ENCODE measurements at places on chromosomes 7 and 10.
A peak's percentile ranks its signal among the peaks of the same experiment; 100 is the strongest.

GRCh38 chr10:60270426-60270825 lies 119.2 kb downstream of the ANK3 start:
- no peak for DNase-seq

DNA sequence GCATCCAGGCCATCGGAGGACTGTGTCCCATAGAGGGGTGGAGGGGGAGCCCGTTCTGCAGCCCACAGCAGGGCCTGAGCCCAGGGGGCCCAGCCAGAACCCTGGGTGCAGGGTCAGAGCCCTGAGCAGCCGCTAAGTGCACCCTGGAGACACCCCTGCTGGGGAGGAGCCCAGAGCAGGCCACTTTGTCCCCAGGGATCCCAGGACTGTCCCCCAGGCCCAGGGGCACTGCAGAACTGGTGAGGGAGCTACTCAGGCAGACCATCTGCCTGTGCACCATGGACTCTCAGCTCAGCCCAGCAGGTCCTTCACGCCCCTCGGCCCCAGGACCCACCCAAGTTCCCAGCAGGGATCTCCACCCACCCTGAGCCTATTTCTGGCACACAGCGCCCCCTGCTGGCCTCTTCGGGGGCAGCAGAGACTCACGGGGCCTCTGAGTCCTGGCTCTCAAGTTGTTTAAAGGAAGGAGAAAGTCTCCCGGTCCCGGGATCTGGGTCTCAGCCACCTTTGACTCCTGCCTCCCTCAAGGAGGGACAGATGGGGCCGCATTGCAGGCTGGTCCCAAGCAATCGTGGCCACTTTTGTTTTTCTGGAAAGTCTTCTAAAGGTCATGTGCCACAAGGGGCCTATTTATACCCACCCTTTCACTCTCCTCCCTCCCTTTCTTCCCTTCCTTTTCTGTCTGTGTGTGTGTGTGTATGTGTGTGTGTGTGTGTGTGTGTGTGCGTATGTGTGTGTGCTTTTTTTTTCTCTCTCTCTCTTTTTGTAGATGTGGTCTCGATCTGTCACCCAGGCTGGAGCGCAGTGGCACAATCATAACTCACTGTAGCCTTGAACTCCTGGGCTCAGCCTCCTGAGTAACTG lies 90.3 kb downstream of the MYL10 start:
- DNase-seq, result peak; percentile 71

DNA sequence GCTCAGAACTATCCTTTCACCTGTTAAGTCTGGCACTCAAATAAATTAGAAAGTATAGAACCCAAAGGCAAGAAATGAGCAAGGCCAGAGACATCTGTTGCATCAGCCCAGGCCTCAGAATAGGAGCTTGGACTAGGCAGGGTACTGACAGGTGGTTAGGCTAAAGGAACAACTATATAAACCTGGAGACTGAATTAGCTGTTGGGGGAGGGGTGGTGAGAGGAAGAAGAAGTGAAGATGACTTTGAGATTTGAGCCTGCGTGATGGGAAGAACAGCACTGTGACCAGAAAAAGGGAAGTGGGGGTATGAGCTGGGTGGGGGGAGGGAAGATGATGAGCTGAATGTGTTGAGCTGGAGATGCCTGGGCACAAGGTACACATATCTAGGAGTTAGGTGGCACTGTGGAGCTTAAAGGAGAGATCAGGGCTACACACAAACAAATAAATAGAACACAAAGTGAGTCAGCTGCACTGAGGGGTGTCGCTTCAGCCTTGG lies 244.7 kb downstream of the PTEN start:
- no peak for DNase-seq

- DNase-seq, result no peak
Observed at GRCh38 chr7:68432585-68432984, 1165.7 kb upstream of the AUTS2 start.

GRCh38 chr7:143012409-143012808 lies 14.5 kb downstream of the OR9A2 start:
- DNase-seq, result no peak

DNA sequence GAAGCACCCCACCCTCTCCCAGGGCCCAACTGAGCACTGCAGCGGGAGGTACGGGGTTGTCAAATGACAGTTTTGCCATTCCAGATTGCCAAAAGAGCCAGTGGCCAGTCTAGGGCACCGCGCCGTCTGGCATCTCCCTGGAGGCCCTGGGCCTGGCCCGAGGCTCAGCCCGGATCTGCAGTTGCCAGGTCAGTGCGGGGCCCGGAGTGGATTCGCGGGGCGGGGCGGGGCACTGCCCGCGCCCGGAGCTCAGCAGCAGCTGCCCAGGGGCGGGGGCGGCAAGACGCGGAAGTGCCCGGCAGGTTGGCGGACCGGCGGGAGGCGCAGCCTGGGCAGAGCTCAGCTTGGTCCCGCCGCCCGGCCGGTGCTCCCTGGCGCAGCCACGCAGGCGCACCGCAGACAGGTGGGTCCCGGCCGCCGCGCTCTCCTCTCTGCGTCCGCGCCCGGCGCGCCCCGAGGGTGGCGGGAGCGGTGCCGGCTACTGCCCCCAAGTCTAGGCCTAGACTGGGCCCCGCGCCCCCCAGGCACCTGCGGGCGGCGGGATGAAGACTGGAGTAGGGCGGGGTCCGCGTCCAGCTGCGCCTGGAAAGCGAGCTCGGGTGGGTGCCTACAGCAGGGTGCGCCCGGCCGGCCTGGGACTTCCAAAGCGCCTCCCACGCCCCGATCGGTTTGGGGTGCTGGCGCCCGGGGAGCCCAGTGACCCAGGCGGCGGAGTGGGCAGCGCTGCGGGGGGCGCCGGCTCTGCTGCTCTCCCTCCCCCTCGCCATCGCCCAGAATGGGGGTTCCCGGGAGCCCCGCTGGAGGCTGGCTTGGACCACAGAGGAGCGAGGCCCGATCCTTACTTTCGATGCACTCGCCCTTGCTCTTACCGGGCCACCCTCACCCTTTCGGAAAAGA lies at the start of gene IRF5:
TSS of gene IRF5 (plus strand) at position 281 of the 897 bp plus-strand sequence. CDS start 4,155 bp downstream, outside the sequence.
- peak; percentile 46 for DNase-seq

DNA sequence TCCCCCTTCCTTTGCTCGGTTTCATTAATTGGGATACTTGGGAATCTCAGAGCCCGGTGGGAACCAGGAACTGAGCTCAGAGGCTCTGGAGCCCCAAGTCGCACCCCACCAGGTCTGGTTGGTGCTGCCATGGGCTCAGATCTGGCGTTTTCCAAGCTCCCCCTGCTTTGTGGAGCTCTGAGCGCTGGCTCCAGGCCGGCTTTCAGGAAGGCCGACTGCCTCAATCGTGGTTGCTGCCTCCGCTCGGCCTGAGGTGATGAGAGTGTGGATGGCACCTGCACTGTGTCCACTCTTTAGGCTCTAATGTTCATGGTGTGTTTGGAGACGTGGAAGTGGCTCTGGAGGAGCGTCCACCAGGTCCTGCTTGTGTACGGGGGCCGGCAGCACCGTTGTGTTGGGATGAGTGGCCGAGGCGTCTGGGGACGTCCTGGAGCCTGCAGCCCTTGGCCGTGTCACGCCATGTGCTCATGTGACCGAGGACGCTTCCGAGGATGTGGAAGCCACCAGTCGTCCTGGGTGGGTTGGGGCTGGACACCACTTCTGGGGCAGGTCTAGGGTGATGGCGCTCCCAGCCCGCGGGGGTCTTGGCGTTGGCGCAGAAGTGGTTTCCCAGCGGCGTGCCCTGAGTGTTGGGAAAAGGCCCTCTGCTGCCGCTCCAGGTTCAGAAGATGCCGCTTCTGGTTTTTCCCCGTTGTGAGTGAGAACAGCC lies 8.2 kb downstream of the INPP5A start:
- DNase-seq, result no peak

- no peak for DNase-seq
Observed at GRCh38 chr10:57982091-57982490, 285.6 kb downstream of the IPMK start.

GRCh38 chr7:70775570-70776156 lies 356.3 kb upstream of the GALNT17 start:
- no peak for DNase-seq

- DNase-seq, result no peak
Observed at GRCh38 chr7:150942591-150943452, 35.3 kb downstream of the KCNH2 start.

DNA sequence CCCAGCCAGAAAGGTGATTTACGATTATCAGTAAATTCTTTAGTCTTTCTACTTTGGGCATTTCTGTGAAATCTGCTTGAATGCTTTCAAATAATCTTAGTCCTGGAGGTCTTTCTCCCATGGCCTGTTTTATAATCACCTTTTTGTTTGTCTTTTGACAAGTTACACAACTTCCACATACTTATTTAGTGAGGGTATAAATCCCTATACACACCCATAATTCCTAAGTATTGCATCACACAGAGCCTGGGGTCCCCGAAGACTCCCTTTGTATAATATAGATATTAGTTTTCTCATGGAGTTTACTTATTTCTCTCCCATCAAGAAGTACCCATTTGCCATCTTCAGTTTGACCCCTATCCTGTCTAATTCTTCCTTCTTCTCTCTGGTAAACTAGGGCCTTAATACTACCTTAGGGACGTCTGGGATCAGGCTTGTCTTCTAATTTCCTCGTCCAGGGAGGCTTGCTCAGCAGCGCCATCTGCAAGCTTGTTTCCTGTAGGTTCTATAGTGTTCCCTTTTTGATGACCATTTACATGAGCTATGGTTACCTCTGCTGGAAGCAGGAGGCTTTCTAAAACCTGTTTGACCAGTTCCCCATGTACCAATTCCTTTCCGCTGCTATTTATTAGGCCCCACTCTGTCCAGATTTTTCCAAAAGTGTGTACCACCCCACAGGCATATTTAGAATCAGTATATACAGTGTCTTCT lies 8.1 kb downstream of the DNAH11 start:
- no peak for DNase-seq

GRCh38 chr7:99617192-99617781 lies 541 bp downstream of the ZSCAN25 start:
- DNase-seq, result no peak

DNA sequence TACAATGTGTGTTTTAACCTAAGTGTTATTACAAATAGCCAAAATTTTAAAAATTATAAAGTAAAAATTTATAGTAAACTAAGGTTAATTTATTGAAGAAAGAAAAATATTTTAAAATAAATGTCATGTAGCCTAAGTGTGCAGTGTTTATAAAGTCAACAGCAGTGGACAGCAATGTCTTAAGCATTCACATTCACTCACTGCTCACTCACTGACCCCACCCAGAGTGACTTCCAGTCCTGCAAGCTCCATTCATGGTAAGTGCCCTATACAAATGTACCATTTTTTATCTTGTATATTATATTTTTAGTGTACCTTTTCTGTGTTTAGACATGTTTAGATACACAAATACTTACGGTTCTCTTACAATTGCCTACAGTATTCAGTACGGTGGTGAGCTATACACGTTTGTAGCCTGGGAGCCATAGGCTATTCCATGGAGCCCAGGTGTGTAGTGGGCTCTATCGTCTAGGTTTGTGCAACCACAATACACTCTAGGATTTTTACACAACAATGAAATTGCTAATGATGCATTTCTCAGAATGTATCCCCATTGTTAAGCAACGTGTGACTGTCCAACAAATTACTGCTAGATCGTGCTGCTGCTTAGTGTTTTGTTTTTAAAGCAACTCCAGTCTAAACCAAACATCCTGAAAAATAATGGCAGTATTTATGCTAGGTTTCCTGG lies 108.9 kb upstream of the NAMPT start:
- no peak for DNase-seq

DNA sequence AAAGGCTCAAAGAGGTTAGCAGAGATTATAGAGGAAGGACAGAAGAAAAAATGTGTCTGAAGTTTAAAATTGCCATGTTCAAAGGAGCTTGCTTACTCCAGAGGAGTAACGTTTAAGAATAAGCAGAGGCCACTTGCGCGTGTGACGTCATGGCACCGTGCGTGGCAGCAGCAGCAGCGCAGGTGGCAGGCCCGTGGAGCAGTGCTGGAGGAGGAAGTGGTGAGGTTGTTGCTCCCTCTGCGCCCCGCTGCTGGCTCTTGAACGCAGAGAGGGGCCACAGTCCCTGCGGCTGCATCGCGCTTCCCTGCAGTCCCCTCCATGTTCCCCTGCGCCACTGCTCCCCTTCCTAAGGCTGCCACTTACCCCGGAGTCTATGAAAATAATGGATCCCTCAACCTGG lies 37.5 kb downstream of the GDI2 start:
- DNase-seq, result peak; percentile 70

- no peak for DNase-seq
Observed at GRCh38 chr10:22477334-22478287, 132.3 kb downstream of the SPAG6 start.

- DNase-seq, result no peak
Observed at GRCh38 chr10:133028158-133028557, 59.6 kb upstream of the ADGRA1 start.

DNA sequence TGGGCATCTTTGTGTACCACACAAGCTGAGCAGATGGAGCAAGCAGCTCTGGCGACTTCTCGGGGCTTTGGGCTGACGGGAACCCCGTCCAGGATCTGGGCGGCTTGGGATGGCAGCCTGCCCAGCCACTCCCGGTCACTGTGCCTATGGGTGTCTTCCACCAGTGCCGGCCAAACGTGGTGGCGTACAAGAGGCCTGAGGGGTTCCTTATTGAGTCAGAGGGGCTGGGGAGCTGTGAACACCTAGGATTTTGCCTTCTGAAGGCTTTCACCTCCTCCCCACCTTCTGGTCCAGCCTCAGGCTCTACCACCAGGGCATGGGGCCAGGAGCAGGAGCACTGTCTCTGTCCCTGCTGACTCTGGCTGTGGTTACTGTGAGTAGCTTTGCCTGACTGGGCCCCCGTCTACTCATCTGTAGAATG lies 71.8 kb upstream of the PPIF start:
- DNase-seq, result no peak

DNA sequence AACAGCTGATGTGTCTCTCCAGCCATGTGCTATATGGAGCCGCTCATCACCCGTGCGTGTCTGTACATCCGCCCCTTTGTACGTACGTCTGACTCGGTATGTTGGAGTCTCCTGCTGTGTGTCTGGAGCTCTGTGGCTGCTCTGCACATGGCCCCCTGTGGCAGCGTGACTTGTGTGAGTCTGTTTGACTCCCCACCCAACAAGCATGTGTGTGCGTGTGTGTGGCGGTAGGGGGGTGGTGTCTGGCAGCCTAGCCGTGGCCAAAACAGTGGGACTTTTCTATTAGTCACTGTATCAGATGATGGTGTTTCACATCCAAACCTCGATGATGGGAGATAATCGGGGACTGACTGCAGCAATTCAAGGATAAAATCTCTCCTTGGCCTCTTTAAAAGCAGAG lies 94.1 kb downstream of the COL13A1 start:
- no peak for DNase-seq

DNA sequence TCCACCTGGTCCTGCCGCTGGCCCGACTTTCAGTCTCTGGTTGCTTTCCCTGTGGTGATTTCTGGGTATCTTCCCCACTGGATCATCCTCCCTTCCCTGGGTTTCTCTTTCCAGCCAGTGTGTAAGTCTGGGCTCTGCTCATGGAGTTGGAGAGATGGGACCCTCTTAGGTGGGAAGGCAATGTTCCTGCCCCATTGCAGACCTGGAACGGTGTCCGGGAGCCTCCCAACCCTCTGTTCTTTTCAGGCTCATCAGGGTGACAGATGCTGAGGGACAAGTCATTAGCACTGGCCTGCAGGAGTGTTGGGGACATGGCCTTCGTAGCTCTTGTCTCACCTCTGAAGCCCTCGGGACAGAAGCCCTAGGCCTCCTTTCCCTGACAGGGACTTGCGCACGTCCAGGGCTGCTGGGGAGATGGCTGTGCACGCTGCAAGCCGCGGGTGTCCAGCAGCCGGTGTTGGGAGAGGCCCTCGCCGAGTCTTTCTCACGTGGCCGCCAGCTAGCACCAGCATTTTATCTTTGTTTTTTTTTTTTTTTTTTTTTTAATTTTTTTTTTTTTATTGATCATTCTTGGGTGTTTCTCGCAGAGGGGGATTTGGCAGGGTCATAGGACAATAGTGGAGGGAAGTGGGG lies 17.2 kb downstream of the ZNF783 start:
- no peak for DNase-seq
